ENCODE measurements at places on chromosomes 3 and 15.

- DNase-seq, result no peak
These were observed 15.9 kb upstream of the GATA2 start for GRCh38 chr3:128508852-128509251.

DNA sequence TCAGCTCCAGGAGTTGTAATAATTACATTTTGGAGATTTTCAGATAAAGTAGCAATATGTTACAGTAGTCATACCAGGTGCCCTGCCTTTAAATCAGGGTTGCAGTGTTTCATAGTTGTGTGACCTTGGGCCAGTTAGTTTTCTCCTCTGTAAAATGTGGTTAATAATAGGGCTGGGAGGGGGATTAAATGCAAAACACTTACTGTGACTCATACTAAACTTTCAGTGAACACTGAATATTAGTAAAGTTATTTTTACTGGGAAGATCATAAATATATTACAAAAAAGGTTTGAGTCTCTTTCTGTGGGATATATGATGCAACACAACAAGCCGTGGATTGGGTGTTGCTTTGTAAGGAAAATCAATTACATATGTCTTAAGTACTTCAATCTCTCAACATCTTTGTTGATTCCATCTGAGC is 1.1 kb upstream of the EBLN2 start:
- no peak for DNase-seq

DNA sequence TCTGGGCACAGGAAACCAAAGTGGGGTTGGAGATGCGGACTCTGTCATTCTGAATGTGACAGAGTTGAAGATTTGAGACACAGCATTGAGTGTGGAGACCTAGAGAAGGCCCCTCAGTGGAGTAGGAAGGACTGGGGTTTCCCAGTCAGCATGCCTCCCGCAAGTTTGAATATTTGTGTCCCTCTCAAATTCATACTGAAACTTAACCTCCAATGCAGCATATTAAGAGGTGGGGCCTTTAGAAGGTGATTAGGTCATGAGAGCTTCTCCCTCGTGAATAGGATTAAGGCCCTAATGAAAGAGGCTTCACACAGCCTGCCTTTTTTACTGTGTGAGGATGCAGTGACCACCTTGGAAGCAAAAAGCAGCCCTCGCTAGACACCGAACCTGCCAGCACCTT is 8.0 kb downstream of the HDDC3 start:
- peak; percentile 58 for DNase-seq

DNA sequence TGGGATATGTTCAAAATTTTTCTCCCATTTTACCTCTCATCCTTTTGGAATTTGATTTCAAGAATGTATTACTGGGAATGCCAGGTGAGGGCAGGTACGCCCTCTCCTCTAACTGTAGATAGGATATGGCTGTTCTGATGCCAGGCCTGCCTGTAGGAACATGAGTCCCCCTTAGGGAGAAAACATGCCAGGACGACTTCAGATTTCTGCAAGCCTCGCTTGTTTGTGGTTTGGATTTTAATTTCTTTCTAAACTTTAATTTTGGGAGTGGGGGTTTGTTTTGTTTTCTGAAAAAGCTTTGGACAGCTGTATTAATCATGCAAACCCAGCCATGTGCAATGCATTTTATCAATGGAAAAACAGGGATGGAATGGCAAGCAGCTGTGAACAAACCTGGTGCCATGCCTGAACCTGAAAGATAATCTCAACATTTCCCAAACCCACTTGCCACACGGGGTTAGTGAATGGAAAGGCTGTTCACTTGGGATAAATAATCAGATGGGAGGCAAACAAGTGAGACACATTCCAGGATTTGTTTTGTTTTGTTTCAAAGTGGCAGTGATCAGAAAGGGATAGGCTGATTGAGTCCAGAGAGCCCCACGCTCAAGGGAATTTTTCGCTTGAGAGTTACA is 207.6 kb downstream of the GAP43 start:
- DNase-seq, result no peak

- no peak for DNase-seq
These were observed 310.3 kb downstream of the OXSM start for GRCh38 chr3:26100176-26100575.

DNA sequence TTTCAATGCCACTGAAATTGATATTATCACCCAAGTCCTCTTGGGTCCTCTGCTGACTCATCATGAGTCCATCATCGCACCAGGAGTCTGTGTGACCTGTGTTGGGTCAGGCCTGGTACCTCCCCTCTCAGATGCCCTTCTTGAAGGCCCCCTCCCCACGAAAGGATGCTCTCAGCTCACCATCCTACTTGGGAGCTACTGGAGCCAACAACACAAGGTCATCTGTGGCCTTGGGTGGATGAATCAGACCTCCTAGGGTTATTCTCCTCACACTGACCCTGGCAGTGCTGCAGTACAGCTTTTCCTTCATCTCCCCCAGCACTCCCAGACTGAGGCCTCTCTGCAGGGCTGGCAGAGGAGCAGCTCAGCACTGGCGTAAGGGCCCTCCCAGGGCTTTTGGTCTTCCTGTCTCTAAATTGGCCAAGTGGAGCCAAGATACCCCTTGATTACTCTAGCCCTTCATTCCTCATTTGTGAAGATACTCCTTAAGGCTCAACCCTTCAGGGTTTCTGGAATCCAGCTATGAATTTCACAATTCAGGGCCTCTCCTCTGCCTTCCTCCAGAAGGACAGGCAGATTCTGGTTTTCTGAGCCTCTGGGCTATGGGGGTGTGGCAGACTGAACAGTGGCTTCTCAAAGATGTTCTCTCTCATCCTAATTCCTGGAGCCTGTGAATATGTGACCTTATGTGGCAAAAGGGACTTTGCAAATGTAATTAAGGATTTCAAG is 80.7 kb upstream of the GSK3B start:
- DNase-seq, result no peak

GRCh38 chr3:65772758-65773157 is 266.0 kb downstream of the MAGI1 start:
- DNase-seq, result no peak

GRCh38 chr15:50053055-50053856 is 65.8 kb downstream of the ATP8B4 start:
- DNase-seq, result no peak

GRCh38 chr3:112199622-112200316 is 66.7 kb upstream of the GCSAM start:
- DNase-seq, result no peak

- no peak for DNase-seq
These were observed 4.6 kb downstream of the WDR53 start for GRCh38 chr3:196563721-196564225.

DNA sequence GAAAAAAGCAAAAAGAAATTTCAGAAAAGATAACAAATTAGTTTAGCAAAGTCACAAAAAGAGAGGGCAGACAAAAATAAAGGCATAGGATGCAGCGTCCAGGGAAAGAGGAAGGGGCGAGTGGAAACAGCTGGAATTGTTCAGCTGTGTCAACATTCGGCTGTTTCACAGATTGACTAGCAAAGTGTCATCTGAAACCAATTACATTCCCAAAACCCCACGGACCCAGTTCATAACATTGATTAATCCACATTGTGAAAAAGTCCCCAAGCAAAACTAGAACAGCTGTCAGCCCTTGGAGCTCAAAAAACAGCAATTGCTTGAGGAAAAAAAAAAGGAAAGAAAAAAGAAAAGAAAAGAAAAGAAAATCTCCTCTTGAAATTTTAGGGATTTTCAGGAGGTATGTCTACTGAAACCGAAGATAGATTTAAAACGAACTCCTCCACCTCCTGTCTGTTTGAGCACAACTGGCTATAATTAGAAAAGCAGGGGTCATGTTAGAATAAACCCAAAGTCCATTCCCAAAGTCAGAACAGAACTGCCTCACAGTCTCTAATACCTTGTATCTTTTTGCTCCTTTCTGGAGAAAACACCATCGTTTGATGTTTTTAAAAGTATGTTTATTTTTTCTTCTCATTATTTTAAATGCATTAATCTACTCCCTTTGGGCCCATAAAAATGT is 159.6 kb downstream of the RORA start:
- DNase-seq, result no peak

DNA sequence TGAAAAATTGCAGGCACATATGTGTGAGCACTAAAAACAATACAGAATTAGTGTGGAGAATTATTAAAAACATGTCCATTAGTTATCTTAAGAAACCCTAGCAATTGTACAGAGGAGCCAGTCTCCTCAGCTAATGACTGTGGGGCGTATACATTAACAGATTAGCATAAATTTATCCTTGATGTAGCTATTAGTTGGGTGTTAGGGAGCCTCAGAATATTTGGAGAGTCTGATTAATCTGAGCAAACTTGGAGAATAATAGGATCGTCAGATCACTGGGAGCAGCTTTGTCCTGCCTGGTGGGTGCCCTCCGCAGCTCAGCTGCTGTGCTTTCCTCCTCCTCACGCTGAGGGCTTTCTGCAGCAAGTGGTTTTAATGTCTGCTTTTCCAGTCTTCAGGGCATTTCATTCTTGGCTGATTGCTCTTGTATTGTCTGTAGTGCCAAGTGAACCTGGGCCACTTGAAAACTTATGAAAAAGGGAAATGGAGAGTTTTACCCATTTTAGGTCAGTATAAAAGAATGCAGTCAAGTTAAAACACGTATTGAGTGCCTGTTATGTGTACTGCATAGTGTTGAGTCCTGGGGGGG is 417.4 kb upstream of the SEMA6D start:
- no peak for DNase-seq

DNA sequence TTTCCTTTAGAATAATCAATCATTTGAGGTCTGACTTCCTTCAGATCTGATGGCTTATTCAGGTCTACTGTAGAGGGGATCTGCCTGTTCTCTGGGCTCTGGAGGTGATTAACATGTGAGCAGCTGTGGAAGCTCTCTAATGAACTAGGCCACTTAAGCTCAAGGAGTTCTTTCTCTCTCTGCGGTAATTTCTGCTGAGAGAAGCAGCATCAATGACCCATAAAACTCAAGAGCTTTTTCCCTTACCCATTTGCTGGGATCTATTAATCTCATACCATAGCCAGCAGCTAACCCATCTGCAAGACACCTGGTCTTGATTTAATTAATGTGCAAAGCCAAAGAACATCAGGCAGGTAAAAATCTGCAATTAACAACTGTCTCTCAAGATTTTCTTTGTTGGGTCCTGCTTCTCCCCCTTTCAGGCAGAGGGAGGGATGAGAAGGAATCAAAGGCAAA is 73.2 kb upstream of the DLG1 start:
- DNase-seq, result no peak

- DNase-seq, result no peak
These were observed 12.1 kb downstream of the SACM1L start for GRCh38 chr3:45701172-45701867.

DNA sequence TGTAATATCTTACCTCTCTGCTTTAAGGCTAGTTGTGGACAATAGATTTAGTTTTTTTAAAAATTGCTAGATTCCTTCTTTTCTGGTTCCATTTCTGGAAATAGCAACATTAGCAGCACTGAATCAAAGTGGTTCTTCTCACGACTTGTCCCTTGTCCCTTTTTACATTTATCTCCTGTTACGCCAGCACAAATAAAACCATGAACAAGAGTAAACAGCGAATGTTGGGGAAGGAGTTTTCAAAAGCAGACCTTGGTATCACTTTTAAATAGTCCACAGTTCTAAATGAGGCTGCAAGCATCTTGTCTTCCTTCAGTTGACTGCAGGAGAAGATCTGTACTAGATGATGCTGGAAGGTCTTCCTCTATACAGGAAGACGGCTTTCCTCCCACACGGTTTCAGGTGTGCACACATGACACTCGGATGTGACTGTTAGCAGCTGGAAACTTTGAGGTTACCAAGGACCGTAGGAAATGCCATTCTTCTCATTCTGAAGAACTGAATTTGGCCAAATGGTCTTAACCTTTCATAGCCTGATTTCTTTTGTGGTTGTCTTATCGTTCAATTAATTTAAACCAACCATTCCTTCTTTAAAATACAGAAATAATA is 251.0 kb upstream of the ICE2 start:
- DNase-seq, result no peak

DNA sequence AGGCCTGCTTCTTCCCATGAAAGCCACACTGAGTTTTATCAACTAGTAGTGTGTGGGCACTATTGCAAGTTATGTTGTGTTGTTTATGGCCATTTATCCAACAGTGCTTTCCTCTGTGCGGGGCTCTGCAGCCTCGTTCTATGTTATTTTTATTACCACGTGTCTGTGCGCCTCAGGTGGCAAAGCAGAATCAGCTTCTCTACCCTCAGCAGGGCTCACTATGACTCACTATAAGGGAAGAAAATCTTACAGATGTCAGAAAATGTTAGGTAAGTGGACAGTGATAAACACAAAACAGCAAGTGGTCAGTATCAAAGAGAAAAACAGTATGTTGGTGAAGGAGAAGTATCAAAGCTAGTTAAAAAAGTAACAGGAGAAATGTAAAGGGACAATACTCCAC is 61.4 kb downstream of the MOBP start:
- DNase-seq, result no peak
